ENCODE measurements at places on chromosomes 2 and 18.

- DNase-seq: no peak
Observed at GRCh38 chr2:240782221-240782885, 37.7 kb downstream of the KIF1A start.

DNA sequence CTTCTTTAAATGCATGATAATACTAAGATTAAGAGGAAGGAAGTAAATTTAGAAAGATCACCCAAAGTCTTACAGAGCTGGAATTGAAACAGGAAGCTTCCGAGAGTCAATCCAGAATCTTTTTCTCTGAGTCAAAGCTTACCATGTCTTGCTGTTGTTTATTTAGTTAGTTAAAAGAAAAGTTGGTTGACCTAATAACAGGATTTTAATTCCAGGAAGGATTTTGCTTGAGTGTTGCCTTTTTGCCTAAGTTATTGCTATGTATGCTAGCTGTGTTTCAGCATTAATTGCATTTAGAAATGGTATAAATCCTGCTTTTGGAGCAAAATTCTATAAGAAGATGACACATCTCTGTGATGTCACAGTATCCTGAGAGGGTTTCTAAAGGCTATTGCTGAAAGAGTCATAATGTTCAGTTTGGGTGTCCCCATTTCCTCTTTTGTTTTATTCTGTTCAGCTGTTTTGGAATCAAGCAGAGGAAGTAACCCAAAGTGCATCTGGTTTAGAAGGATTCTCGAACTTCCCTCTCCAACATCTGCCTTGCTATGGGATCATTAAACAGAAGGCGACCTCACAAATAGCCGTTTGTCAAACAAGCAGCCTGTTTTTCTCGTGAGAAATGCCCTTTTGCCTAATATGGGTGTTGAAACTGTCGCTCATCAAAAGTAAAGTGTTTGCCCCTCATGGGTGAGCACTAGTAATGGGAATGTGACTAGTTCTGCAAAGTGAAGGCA lies 271.5 kb upstream of the MMADHC start:
- no peak for DNase-seq

- no peak for DNase-seq
Observed at GRCh38 chr2:159790323-159790722, 7.7 kb downstream of the CD302 start.

DNA sequence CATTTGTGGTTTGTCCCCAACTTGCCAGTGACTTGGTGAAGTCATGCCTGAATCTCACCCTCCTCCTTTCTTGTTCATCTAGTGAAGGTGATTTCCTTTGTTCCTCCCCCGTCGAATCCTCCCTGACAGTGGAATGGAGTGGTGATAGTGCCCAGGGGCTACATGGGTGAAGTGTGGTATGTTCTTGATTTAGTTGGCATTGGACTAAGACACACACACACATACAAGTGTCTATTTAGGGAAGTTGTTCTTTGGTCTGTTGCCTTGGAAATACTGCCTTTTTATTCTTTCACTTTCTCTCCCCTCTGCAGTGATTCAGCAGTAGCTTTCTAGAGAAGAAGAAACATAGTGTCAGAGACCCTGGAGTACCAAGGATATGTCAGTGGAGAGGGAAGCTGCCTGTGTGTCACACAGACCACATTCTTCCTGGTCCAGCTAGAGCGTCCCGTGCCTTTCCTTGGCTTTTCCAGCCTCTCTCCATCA lies 10.9 kb downstream of the INPP4A start:
- peak; percentile 78 for DNase-seq

- no peak for DNase-seq
Observed at GRCh38 chr18:45055811-45056210, 375.1 kb downstream of the SETBP1 start.

DNA sequence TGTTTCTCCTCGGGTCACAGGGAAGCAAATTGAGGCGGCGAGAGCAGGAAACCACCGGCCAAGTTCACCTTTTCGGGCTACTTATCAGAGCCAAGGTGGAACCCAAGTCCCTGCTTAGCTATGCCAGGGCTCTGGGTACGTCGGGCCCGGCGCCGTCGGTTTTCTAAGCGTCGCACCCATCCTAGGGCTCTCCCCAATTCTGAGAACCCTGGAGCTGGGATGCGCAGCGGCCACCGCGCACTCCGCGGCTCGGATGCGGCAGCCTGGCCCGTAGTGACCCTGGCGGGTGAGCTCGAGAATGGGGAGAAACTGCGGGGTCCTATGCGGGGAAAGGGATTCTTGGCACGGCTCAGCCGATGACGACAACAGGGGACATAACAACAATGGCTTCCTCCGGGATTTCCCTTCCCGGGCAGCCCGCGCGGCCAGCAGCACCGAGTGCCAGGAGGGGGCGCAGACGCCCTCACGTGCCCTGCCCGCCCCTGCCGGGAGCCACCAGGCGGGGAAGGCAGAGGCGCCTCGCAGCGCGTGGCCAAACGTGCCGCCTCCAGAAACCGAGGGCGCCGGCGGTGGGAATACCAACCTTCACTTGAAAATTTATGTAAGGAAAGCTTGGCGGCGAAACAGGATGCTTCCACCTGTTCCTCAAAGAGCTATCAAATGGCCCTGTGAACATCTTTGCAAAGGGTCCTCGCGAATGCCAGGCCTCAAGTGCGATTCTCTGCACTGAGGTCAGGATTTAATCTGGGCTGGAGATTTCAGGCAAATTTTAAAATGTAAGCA lies 2.1 kb upstream of the SLC30A3 start:
- peak; percentile 80 for DNase-seq

GRCh38 chr2:112230371-112230770 lies 24.5 kb downstream of the ZC3H8 start:
- DNase-seq: no peak

DNA sequence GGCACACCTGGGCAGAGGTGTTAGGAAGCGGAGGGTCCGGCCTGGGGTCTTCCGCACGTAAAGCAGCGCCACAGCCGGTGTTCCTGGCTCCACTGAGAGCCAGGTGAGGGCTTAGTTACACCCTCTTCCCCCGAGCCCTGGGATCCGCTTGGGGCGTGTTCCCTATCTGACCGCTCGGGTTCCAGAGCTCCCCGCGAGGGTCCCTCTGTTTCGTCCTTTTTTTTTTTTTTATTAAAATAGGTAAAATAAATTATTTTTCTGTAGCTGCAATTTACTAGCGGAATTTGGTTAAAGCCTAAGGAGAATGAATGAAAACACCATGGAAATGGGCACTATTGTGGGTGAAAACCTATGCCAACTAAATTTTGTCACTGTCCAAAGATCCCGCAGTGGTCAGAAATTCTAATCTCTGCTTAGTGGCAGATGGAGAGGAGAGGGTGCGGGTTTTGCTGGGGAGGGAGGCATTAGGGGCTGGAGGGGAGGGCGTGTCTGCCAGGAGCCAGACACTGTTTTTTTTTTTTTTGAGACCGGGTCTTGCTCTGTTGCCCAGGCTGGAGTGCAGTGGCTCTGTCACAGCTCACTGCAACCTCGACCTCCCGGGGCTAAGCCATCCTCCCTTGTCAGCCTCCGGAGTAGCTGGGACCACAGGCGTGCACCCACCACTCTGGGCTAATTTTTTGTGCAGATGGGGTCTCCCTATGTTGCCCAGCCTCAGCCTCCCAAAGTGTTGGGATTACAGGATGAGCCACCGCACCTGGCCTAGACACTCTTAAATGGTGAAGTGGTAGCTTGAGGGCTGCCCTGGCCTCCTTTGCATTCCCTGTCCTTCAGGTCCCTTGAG lies 834 bp downstream of the PDCL3 start:
- DNase-seq: no peak

DNA sequence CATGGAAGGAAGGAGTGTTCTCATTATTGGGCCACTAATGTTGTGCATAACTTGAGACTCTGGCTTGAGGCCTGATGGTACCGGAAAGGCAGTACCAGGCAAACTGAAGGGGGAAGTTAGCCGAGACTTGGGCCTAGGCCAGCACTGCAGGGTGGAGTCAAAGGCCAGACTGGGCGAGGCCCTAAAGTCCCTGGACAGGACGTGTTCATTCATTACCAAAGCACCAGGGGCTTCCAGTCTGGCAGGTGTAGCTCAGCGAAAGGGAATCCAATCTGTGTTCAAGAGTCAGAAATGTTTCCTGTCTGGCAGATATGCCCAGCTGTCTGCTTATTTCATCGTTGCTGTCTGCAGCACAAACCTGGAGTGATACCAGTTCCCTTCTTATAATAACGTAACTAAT lies 4.7 kb upstream of the ITSN2 start:
- DNase-seq: peak; percentile 51

GRCh38 chr2:44093970-44094369 lies 74.7 kb upstream of the PPM1B start:
- no peak for DNase-seq

- DNase-seq: no peak
Observed at GRCh38 chr18:61362511-61362910, 29.3 kb downstream of the CDH20 start.

- DNase-seq: no peak
Observed at GRCh38 chr2:240624011-240624949, 1.0 kb upstream of the GPR35 start.

GRCh38 chr18:24683925-24684324 lies 223.5 kb downstream of the HRH4 start:
- peak; percentile 8 for DNase-seq

GRCh38 chr18:4024702-4025101 lies 430.4 kb downstream of the DLGAP1 start:
- no peak for DNase-seq

DNA sequence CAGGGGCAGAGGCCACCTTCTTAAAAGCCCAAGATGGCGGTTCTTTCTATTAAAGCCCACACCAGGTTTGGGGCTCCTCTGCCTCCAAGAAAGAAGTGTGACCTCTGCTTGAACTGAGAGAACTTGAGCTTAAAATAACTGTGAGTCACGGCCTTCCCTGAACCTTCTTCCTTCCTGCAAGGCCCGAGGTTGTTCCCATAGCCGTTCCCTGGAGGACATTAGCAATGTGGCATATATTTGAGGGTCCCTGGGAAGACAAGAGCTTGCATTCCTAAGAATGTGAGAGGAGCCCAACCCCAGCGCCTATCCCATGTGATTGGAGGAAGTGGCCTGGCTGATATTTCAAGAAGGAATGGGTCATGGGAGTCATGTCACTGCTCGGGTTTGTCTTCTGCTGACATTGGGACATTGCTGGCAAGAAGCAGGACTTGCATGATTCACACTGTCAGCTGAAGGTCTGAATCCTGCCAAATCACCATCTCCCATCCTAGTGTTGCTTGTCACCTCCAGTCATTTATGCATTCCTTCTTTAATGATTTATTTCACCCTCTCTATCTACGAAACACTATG lies 168.1 kb downstream of the TRIB2 start:
- DNase-seq: no peak

DNA sequence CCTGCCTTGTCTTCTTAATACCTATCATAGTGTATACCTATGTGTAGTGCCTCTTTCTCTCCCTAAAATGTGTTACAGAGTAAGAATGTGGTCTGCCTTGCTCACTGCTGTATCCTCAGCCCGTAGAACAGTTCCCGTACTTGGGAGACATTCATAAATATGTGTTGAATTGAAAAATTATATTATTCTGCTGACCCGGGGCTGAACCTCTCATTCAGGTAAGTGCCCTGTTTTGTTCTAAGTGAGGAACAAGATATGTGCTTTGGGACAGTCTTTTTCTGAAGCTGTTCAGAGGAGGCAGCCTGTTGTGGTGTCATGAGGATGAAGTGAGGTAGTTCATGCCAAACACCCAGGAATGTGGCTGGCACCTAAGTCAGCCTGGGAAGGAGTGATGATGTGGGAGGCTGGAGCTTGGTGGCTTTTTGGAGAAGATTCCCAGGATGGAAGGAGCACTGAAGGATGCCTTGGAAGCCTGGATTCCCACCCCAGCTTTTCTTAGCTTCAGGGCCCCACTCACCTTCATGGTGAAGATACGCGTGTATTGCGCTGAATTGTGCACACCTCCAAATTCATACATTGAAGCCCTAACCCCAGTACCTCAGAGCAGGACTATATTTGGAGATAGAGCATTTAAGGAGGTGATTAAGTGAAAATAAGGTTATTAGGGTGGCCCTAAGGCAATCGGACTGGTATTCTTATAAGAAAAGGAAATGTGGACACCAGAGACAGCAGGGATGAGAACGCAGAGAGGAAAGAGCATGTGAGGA lies 166.3 kb downstream of the DDX1 start:
- no peak for DNase-seq

DNA sequence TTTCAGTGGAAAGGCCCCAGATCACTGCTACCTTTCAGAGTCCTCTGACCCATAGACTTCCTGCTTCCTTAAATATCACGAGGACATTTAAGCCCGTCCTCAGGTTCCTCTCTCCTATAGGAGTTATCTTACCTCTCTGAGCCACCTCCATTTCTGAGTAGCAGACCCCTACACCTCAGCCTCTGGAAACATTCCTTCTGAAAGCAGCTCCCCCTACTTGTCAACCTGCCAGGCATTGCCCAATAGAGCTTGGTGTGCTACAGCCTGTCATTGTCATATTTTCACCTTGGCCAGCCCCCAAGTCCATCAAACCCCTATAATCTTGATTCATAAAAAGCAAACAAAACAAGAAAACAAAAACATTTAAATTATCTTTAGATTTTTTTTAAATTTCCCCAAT lies 717.9 kb upstream of the SLC8A1 start:
- DNase-seq: no peak

- no peak for DNase-seq
Observed at GRCh38 chr2:238947920-238948710, 100.2 kb downstream of the TWIST2 start.

- no peak for DNase-seq
Observed at GRCh38 chr18:74797577-74798151, 200.0 kb downstream of the ZNF407 start.

DNA sequence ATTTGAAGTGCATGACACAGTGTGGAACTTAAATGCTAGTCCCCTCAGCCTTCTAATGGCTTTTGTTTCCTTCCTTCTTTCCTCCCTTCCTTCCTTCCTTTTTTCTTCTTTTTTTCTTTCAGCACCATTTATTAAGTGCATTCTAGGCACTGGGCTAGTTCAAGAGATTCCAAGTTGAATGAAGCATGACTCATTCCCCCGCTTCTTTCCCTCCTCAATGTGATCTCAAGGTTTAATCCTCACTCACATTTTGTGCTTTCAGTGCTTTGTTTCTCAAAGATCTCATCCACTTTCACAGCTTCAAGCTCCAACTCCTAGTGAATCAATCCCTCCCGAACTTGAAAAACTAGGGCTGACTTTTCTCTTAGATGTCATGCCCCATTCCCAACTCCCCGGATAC lies 90.1 kb downstream of the LBH start:
- no peak for DNase-seq

GRCh38 chr18:69631281-69631680 lies 230.6 kb downstream of the DOK6 start:
- DNase-seq: no peak

- DNase-seq: no peak
Observed at GRCh38 chr2:42230891-42231290, 61.7 kb downstream of the EML4 start.
